ENCODE measurements at places on chromosomes 7 and 10.

DNA sequence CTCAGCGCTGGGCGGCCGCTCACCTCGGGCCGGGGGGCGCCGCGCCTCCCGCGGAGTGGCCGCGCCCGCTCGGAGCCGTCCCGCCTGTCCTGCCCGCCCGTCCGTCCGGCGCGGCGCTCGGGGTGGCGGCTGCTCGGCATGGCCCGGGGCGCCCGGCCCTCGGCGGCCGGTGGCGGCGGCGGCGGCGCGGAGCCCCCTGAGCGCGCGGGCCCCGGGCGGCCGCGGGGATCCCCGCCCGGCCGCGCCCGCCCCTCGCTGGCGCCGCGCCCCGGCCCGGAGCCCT, 338 bp downstream of the SDK1 start:
- no peak for DNase-seq

DNA sequence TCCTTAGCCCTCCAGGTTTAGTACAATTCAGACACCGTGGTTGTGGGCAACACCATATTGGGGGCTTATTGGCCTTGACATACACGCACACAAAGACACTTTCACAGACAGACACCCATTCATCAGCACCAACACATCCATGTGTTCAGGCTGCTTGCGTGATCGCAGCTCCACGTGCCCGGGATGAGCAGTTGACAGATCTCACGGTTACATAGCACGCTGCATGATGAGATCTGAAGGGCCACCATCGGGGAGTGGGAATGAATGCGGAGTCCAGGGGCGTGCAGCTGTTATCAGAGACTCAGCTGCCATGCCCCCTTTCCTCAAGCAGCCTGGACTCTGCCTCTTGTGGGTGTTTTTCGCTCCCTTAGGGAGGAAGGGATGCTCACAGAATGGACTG, 285.2 kb downstream of the USP6NL start:
- DNase-seq, result no peak

DNA sequence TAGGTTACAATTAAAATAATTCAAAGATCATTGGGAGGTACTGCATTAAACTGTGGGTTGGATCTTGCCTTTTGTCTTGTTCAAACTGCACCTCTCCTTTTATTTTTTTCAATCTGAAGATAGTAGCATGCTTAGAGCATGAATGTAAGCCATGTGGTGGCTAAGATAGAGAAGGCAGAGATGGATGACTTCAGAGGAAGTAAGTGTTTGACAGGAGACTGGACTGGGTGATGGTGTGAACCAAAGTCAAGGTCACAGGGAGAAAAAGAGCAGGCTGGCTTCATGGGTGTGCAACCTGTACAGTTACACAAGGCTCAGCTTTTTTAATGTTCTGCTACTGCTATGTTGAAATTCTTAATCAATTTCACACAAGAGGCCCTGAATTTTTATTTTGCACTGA, 85.6 kb downstream of the ZEB1 start:
- DNase-seq, result no peak

DNA sequence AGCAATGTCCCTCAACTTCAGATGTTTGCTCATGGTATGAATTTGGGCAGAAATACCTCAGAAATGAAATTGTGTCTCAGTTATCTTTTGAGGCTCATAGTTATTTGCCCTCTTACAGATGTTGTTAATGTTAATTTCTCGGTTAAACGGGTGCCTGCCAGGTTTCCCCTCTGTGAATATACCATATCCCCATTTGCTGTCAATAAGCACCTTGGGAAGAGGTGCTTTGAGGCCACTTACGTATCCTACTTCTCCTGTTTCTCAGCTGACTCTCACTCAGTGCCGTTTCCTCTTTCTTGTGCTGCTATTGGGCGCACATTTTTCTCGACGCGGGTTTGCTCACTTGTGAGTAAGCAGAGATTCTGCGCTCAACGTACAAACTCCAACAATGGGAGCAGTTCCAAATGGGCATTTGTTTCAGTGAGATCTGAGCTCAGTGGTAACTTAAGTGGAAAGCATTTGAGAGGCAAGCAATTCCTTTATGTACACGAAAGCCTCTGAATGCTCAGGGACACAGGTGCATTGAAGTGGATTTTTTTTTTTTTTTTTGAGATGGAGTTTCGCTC, 34.8 kb upstream of the JAKMIP3 start:
- DNase-seq, result no peak

- no peak for DNase-seq
These were observed 31.5 kb upstream of the KMT2E start for GRCh38 chr7:104982308-104983075.

DNA sequence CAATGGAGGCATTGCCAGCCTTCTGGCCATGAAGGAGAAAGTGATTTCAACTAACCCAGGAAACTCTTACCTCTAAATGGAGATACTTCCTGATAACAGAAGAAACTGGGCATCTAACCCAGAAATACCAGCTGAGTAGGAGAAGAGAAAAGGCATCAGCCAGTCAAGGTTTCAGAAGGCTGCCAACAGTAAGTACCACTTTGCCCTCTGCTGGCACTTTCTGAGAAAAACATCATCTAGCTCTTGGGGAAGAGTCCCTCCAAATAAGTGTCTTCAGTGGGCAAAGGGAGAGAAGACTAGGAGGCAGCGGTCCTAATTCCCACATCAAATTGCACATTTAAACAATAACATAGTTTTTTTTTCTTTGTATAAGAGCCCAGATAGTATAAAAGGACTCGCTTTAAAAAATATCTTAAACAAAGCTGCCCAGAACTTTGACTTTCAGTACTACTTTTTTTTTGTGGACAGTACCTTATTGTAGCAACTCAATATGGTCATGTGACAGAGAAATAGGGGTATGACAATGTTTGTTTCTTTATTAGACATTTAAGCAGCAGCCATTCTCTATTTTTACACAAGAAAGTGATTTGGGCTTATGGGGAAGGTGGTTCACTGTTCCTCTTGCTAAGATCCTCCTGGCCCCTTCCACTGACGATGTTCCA, 157.3 kb downstream of the CTTNBP2 start:
- DNase-seq, result no peak

DNA sequence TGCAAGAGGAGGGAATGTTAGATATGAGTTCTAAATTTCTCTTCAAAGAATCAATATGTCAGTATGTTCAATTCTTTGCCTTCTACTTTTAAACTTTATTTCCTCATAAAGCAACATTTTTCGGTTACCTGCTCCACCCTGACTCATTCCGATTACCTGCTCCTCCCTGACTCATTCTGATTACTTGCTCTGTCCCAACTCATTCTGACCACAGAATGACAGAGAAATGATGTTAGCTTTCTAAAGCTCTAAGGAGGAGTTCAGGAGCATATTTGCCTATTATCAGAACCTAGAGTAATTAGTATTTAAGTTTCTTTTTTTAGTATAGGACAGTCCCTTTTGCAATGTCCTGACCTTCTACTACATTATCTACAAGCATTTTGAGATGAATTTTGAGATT, 24.5 kb upstream of the PPP1R9A start:
- DNase-seq, result no peak

GRCh38 chr10:132192076-132192975, 5.6 kb downstream of the DPYSL4 start:
- no peak for DNase-seq

DNA sequence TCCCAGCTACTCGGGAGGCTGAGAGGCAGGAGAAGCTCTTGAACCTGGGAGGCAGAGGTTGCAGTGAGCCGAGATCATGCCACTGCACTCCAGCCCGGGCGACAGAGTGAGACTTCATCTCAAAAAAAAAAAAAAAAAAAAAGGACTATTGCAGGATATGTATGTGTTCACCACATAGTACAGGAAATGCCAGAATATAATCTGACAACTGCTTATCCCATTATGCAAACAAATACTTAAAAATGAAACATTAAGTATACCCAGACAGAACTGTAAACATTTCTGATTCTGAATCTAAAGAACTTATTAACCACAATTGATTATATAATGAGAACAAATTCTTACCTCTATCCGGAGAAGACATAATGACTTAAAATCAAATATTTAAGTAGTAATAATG, 18.7 kb downstream of the DKK1 start:
- DNase-seq, result no peak

DNA sequence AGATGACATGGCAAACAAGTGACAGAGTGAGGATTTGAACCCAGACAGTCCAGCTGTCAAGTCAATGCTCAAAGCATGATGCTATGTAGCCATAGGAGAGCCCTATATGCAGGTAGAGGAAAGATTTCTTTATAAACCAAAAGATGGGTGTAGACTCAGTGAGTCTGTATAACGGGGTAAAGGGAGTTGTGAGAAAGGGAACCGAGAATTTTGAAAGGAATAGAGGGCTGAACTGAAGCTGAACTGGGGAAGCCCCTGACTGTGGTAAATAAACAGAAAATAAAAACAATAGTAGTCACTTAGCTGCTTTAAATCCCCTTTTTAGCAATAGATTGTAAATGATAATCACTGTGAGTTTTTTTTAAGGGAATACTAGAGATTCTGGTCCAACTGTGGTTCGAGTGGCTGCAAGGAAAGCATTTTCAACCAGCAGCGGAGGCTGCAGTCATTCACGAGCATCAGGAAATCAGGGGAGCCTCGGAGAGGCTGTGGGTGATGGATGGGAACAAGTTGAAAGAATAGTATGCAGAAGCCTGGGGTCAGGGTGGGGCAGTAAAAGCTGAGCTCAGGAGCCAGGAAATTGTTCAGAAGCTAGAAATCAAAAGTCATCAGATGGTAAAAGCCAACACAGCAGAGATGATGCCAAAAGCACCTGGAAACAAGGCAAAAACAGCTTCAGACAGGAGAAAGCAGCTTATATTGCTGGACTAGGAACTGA, 393.5 kb downstream of the GFRA1 start:
- no peak for DNase-seq

GRCh38 chr7:91608606-91609005, 271.9 kb downstream of the MTERF1 start:
- DNase-seq, result no peak

DNA sequence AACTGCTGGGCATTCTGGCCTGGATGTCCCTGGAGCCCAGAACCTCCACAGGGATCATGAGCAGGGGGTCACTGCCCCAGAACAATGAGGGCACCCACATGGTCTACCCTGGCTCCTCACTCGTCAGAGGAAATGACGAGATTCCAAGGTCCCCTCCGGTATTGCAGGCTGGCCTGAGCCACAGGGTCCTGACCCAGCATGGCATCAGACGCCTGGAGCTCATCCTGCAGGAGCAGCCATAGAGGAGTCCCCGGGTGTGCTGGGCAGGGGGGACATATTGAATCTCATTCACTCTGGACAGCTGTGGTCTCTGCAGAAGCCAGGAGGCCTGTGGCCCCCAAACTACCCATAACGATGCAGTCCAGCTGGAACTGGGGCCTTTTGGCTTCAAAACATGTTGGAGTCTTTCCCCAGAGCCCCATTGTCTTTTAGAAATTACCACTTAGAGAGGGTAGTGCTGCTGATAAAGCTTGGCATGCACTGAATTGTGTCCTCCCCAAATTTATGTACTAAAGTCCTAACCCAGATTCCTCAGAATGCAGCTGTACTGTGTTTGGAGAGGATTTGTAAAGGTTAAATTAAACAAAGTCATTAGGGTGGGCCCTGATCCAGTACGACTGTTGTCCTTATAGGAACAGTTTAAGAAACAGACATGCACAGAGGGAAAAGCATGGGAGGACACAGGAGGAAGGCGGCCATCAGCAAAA, 27.7 kb downstream of the ANXA8 start:
- no peak for DNase-seq

GRCh38 chr7:78226059-78226719, 427.6 kb downstream of the PHTF2 start:
- DNase-seq, result no peak

DNA sequence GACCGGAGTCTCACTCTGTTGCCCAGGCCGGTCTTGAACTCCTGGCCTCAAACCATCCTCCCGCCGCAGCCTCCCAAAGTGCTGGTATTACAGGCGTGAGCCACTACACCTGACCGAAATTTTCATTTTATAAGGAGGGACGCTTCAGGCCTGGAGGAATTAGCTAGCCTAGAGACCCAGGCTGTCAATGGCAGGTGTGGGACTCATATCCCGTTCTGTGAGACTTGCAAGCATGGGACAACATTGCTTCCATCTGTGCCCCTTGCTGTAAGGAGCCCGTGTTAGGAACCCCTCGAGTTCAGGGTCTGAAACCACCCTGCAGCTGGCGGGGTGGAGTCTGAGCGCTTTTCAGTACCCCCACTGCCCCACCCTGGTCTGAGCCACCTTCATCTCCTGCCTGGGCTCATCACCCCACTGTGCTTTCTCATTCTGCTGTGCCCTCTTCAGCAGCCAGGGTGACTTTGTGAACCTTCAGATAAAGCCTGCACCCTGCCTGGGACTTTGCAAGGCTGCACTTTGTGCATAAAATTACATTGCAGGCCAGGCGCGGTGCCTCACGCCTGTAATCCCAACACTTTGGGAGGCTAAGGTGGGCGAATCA, 1.3 kb upstream of the DAGLB start:
- DNase-seq, result no peak

- DNase-seq, result no peak
These were observed 204.5 kb upstream of the CDCA7L start for GRCh38 chr7:22150221-22150620.

DNA sequence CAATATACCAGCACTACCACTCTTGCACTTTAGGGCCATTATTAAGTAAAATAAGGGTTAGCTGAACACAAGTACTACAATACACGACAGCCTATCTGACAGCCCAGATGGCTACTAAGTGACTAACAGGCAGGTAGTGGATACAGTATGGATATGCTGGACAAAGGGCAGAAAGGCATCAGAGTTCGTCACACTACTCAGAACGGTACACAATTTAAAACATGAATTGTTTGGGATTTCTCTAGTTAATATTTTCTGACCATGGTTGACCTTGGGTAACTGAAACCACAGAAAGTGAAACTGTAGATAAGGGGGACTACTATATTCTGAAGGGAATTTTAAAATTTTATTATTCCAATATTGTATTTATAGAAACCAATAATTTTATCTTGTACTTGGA, 101.3 kb upstream of the SKAP2 start:
- no peak for DNase-seq

GRCh38 chr7:42065942-42066341, 171.1 kb downstream of the GLI3 start:
- DNase-seq, result no peak

- no peak for DNase-seq
These were observed 43.8 kb upstream of the SEC61G start for GRCh38 chr7:54802841-54803240.

- DNase-seq, result no peak
These were observed 405.5 kb upstream of the C7orf33 start for GRCh38 chr7:148185041-148185440.

DNA sequence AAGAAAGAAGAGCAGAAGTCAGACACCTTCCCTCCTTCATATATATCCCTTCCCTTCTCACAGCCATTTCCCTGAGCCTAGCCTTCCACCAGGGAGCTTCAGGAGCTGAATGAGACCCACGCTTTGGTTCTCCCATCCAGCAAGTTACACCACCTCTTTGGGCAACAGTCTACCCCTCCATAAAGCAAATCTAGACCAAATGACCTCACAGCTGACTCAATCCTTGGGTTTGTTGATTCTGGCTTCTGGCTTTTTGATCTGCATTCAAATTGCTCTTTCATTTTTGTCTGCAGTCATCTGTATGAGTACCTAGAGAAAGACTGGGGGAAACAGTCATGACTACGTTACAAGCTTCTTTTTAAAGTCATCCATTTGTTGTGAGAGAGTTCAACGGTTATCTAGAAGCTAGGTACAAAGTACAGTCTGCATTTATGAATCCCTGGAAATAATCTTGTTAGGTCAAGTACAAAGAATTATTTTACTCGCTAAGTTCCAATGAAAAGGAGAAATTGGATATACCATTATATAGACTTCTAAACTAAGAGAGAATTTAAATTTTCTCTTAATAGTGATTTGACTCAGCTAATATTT, 86.3 kb downstream of the RAB11FIP2 start:
- no peak for DNase-seq
